ENCODE measurements at places on chromosomes 12 and 14.
A peak's percentile ranks its signal among the peaks of the same experiment; 100 is the strongest.

DNA sequence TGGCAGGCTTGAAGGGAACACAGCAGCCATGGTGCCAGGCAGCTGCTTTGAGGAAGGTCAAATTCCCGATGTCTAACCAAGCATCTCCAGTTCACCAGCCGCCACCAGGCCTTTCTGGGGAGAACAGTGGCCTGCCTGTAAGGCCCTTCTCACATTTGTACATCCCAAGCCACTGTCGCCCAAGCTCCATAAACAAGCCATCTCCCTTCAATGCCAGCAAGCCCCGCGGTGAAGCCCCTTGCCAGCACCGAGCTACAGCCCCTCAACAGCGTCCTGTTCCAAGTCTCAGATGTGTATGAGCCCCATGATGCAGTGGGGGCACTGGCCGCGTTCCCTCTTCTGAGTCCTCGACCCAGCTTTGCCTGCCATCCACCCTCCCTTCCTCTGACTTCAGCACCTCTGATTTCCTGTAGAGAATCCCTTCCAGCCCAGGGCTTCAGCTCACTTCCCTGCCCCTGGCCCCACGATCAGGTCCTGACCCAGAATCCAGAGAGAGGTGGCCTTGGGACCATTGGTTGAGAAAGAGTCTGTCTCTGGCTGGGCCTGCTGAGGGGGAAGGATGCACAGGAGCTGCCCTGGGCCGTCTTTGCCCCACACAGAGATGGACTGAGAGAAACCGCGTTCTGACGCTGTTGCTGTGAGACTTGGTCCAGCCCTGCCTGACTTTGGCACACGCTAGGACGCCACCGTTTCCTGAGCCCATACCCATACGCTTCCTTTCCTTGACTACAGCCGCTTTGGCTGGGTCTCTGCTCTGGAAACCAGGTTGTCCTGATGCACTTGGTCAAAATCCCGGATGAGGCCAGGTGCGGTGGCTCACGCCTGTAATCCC is 1.9 kb upstream of the MMP17 start:
- DNase-seq, result no peak

DNA sequence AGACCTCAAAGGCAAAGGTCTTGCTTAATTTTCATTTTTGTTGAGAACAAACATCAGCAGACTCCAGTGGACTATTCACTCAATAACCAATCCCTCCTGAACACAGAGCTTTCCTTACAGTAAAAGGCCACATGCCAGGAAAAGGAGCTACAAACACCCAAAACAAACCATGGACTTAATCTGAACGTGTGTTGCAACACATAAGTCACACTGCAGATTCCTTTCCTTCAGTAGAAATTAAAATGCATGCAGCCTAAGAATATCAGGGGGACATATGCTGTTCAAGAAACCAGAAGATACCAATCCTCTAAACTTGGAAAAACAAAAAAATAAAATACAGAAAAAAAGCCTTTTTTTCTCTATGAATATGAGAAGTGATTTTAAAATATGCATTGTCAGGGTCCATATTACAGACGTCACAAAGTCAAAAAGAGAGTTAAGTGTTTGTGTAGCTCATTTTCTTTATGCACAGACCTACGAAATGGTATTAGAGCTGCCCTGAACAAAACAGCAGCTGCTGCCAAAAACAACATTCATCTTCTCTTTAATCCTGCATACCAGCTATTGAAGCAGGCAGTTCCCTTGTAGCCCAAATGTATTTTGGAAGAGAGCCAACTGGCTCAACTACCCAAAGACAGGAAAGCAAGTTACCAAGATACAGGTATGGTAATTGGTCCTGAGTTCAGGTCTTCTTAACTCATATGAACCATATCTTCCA is 26.2 kb downstream of the KITLG start:
- no peak for DNase-seq

DNA sequence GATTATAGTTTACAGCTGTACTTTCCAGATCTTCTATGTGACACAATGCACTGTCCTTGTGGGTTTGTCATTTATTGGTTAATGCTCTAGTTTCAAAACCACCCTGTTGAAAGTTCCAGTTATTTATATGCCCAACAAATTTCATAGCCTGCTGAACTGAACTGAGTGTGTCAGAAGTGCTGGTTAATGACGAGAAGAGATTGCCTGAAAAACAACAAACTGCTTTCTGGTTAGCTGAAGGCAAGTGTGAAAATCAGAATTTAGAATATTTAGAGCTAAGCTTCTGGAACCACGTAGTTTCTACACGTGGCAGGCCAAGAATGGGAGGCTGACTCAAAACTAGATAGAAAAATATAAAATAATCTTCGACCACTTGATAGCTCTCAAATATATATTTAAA is 19.1 kb upstream of the RIN3 start:
- no peak for DNase-seq

GRCh38 chr14:33589334-33589733 is 361.5 kb downstream of the EGLN3 start:
- no peak for DNase-seq

DNA sequence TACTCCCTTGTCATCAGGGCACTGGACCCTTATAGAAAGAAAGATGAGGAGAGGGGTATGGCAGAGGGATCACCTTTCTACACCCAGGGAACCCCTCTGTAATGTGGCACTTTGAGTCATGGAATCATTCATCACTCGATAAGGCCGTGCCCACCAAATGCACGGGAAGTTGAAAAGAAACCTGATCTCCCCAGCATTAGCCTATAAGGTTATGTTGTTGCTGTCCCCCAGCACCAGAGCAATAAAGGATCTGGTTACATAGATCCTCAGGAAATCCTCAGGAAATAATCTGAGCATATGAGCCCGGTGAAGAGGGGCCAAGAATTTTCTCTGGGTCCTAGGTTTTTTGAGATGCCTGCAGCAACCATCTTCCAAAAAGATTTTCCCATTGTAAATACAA is 148.8 kb upstream of the CRY1 start:
- DNase-seq, result no peak

- DNase-seq, result peak; percentile 10
These were observed 248.3 kb downstream of the PHLDA1 start for GRCh38 chr12:75783093-75783877.

- DNase-seq, result no peak
These were observed 22.3 kb downstream of the MSRB3 start for GRCh38 chr12:65300679-65301349.

- no peak for DNase-seq
These were observed 175.9 kb downstream of the MON2 start for GRCh38 chr12:62642486-62642885.

GRCh38 chr14:103164006-103164405 is 40.7 kb downstream of the TNFAIP2 start:
- DNase-seq, result no peak

DNA sequence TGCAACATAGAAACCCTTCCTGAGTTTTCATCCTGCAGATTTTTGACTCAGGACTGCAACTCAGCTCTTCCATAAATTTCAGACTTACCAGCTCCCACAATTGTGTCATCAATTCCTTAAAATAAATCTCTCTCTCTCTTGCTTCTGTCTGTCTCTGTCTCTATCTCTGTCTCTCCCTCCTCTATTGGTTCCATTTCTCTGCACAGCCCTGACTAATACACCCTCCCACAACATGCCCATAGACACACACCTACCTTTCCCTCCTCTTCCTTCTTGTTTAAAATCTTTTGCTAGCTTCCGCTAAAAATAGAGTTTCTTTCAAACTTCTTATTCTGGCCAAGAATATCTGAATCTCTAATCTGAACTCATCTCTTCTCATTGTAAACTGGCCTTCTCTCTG is 22.9 kb upstream of the PTHLH start:
- no peak for DNase-seq

GRCh38 chr12:5096241-5096924 is 52.7 kb downstream of the KCNA5 start:
- peak; percentile 74 for DNase-seq
